AML-193 (cell line): ENCODE measurements at places on chromosomes 16 and 17.
A peak's percentile ranks its signal among the peaks of the same experiment; 100 is the strongest.

- no peak for DNase-seq
Observed at GRCh38 chr17:33436321-33436720, 143.2 kb upstream of the ASIC2 start.

DNA sequence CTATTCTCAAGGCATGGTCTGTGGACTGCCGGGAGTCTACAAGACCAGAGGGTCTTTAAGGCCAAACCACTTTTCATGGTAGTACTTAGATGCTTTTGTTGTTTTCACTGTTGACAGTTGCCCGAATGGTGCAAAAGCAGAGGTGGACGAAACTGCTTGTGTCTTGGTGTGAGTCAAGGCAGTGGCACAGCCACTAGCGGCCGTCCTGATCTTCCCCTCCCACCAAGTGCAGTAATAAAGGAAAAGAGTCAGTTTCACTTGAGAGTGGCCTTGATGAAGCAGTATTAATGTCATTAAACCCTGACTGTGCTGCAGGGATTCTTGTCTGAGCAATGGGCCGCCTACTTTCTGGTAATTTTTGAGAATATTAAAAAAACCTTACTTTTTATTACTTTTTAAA lies 109.1 kb downstream of the PRKCA start:
- DNase-seq: no peak

DNA sequence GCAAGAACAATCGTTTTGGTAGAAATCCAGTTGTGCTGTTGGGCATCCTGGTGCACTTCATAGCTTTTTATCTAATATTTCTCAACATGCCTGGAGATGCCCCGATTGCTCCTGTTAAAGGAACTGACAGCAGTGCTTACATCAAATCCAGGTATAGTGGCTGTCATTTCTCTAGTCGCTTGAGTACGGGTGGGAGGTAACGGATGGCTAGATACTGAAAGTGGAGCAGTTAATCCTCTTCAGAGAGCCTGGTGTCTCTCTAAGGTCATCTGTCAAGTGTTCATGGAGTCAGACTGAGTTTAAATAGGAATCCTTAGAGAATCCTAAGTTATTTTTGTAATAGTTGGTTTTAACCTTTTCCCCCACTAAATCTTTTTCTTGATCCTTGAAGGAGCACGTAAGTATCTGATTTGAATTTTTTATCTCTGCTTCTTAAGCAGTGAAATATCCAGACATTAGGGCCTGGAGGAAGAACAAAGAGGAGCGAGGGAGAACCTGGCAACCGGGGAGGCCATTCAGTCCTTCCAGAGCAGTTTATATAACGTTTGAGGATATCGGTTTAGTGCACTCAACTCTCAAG lies 37.2 kb downstream of the MFSD11 start:
- DNase-seq: no peak

DNA sequence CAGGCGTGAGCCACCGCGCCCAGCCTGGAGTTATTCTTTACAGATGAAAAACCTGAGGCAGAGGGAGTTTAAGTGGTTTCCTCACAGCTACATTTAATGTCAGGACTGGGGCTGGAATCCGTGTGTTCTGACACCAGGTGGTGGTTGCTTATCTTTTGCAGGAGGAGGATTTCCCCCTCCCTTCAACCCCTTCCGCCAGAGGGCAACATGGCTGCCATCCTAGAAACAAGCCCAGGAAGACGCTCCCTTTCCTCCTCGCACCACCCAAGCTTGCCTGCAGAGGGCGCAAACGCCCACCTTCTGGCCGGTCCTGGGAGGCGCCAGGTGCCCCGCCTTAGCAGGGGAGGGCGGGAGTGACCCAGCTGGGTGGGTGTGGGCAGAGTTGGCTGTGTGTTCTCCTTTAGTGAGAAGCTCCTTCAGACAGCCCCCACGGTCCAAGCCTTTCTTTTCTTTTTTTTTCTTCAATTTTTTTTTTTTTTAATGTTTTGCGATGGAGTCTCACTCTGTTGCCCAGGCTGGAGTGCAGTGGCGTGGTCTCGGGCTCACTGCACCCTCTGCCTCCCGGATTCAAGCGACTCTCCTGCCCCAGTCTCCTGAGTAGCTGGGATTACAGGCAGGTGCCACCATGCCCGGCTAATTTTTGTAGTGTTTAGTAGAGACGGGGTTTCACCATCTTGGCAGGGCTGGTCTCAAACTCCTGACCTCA lies 9.9 kb upstream of the RAP1GAP2 start:
- peak; percentile 45 for DNase-seq

GRCh38 chr17:38709104-38709820 lies 4.2 kb downstream of the MLLT6 start:
- DNase-seq: no peak

DNA sequence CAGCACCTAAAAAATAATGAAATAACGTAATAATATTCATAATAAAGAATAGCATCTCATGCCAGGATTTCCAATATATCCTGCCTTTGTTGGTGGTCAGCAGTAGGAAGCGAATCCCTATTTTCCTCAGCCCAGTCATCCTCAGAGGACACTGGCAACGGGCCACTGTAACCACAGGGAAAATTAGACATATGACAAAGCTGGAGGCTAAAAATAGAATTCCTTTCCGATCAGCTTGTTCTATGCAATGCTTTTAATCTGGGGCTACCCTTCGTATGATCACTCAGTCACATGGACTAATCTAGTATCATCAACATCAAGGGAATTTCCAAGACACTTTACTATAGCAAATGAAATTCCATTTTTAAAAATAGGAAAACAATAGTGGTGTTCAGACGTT lies 246.9 kb upstream of the KCNJ16 start:
- no peak for DNase-seq

- DNase-seq: no peak
Observed at GRCh38 chr16:89062389-89063345, 31.0 kb upstream of the ACSF3 start.

DNA sequence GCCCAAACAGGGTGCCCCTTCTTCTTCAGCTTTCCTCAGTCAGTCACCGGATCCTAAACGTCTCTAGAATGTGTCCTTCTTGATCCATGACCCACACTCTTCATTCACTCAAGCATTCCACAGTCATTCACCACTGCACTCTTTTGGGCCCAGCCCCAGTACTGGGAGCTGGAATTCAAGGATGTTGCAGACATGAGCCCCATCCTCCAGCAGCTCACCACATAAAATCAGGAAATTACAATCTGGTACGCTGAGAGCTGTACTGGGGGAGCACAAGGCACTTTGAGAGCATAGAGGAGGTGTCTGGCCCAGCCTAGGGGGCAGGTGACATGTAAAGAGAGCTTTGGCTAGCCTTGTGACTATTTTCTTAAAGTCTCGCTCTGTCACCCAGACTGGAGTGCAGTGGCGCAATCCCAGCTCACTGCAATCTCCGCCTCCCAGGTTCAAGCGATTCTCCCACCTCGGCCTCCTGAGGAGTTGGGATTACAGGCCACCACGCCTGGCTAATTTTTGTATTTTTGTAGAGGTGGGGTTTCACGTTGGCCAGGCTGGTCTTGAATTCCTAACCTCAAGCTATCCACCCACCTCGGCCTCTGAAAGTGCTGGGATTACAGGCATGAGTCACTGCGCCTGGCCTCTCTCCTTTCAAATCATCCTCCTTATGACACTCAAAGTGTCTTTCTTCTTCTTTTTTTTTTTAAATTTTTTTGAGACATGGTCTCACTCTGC lies 18.7 kb downstream of the CES4A start:
- DNase-seq: no peak

DNA sequence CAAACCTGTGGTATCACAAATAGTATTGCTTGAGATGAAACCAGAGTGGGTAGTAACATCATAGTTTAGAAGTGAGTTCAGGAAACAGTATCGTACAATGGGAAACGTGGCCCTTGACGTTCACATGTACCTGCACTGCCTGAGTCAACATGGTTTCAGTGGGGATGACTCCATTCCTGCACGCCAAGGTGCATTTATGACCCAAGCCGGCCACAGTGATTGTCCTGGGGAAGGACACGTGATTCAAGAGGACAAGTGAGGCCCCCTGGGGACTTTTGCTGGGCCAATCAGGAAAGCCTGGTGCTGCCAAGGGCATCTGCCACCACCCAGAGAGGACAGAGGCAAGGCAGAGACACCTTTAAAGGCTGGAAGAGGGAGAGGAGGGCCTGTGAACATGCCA lies 119.2 kb downstream of the AXIN2 start:
- DNase-seq: no peak

DNA sequence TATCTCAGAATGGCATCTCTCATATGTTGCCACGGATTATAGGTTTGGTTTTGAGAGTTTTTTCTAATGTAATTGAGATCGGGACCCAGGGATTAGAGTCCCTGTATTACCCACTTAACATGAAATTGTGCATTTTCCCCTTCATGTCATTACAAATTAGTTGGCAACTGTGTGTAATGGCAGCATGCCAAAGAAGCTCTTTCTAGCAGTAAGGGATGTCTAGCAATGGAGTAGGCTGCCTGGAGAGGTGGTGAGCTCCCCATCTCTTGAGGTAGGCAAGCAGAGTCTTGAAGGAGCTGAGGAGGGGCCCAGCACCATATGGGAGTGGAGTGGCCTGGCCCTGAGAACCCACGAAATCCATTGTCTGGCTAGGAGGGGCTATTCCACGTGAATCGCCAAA lies 10.0 kb upstream of the KATNB1 start:
- no peak for DNase-seq

- no peak for DNase-seq
Observed at GRCh38 chr16:30829130-30830071, 42.4 kb upstream of the ZNF629 start.

- no peak for DNase-seq
Observed at GRCh38 chr16:75017670-75018525, 19.1 kb downstream of the ZNRF1 start.

- DNase-seq: no peak
Observed at GRCh38 chr17:50451943-50452629, 16.6 kb downstream of the CHAD start.

GRCh38 chr16:75075688-75076268 lies 40.8 kb downstream of the LDHD start:
- no peak for DNase-seq

DNA sequence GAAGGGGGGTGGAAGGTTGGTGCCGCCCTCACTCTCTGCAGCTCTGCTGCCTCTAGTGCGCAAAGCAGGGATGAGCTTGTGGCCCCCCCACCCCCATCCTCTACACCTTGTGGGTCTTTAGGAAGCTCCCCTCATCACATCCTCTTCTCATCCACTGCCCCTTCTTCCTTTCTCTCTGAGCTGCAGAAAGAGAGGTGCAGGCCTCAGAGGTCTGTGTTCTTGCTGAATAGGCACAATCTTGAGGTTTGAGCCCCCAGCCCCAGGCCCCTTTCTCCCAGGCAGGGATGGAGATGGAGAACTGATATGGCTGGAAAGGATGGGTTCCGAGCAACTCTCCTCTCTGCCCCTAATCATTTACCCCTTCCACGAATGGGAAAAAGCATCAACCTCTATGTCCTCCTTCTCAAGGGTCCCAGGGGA lies 2.6 kb downstream of the CACNA1G start:
- DNase-seq: no peak

GRCh38 chr16:74747-75334 lies 2.4 kb upstream of the RHBDF1 start:
- DNase-seq: no peak

DNA sequence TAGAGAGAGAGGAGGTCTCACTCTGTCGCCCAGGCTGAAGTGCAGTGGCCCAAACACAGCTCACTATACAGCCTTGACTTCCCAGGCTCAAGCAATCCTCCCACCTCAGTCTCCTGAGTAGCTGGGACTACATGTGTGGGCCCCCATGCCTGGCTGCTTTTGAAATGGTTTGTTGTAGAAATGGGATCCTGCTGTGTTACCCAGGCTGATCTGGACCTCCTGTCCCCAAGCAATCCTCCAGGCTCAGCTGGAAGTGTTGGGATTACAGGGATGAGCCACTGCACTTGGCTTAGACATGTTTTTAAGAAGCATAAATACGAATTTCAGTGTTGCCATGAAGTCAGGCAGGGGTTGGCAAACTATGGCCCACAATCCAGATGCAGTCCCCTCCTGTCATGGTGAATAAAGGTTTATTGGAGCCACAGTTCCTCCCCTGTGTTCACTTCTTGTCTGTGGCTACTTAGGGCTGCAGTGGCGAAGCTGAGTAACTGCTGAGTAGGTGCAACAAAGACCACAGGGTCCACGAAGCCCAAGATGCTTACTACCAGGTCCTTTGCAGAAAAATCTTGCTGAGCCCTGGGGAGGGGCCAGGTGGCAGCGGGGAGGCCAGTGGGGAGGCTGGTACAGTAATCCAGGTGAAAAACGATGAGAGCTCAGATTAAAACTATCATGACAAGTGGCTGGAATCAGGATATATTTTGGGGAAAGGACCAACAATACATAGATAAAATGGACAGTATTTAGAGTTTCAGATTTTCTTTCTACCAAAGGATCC lies 35.2 kb downstream of the TNFRSF13B start:
- DNase-seq: no peak

DNA sequence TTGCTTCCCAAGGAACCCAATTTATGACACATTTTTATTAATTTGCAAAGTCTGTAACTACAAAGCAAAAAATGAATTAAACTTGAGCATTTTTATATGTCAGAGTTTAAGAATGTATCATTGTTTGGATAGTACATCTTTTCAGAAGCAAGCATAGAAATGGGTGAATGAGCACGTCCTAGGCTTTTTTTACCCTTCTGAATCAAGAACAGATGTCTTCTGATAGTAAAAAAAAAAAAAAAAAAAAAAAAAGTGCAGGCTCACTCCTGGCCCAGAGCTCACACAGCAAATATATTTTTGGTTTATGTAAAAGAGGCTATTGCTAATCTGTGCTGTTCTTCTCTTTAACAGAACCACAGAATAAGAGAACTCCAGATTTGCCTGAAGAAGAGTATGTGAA lies 6.3 kb downstream of the TERF2IP start:
- DNase-seq: no peak
